CD4-positive, alpha-beta T cell (primary cell): ENCODE measurements at places on chromosomes 12 and 14. TPM values are rescaled to one million over a fixed set of nuclear protein-coding genes. Genes with fewer than 3 reads are reported as not detected.

- H3K27ac ChIP-seq = no peak overlapping the region
- peaks cover 76% of the 10 kb centered on the region for H3K4me1 ChIP-seq
- H3K36me3 ChIP-seq = no peaks in the 10 kb centered on the region
- no peaks in the 10 kb centered on the region for H3K27me3 ChIP-seq
Observed at GRCh38 chr14:93970585-93970964, 5.8 kb downstream of the ASB2 start.

GRCh38 chr12:72647139-72647538, 375.0 kb downstream of the TRHDE start:
- no peak for DNase-seq
- H3K27me3 ChIP-seq = no peaks in the 10 kb centered on the region
- H3K4me3 ChIP-seq = no peak overlapping the region

GRCh38 chr12:49507139-49507538, 31.7 kb upstream of the KCNH3 start:
- no peak overlapping the region for H3K4me3 ChIP-seq
- no peak overlapping the region for H3K27ac ChIP-seq
- no peaks in the 10 kb centered on the region for H3K27me3 ChIP-seq
- H3K36me3 ChIP-seq = no peaks in the 10 kb centered on the region
- no peak for DNase-seq

CLEC12A gene
- 0.42 TPM for total RNA-seq

TC2N gene
- total RNA-seq = 138 TPM
